ENCODE measurements at places on chromosomes 4 and X.

DNA sequence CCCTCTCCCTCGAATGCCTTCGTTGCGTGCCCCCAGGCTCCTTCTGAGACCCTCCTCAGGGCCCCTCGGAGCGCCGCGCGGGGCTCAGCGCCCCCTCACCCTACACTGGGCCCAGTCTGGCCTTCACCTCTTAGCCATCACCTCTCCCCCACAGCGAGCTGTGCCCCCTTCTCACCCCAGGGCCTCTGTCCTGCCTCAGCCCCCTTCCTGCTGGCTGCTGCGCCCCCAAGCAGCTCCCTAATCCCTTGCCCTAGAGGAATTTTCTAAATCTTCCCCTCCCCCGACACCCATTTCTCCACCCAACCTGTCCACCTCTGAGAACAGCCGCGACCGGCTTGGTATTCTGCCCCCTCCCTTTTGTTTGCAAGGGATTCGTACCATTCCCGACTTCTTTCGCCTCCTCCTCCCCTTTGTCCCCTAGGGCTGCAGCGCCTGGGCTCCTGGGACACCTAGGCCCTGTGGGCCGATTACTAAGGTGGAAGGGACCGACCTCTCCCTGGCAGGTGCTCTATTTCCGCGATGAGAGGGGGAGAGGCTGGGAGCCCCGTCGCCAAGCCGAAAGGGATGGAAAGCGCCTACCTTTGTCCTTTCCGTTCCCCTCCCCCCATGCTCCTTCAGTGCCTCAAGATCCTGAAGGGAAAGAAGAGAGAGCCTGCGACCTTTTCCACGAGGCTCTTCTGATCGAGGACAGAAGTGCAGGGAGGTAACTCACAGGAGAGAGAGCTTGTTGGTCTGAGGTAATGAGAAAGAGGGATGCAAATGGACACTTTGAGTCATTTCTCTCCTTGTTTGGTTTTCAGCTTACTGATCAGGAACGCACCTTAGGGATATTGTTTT, 10.9 kb downstream of the DLG3 start:
- no peak for DNase-seq

- no peak for DNase-seq
These were observed 67.1 kb downstream of the SHROOM2 start for GRCh38 chrX:9853307-9853706.

DNA sequence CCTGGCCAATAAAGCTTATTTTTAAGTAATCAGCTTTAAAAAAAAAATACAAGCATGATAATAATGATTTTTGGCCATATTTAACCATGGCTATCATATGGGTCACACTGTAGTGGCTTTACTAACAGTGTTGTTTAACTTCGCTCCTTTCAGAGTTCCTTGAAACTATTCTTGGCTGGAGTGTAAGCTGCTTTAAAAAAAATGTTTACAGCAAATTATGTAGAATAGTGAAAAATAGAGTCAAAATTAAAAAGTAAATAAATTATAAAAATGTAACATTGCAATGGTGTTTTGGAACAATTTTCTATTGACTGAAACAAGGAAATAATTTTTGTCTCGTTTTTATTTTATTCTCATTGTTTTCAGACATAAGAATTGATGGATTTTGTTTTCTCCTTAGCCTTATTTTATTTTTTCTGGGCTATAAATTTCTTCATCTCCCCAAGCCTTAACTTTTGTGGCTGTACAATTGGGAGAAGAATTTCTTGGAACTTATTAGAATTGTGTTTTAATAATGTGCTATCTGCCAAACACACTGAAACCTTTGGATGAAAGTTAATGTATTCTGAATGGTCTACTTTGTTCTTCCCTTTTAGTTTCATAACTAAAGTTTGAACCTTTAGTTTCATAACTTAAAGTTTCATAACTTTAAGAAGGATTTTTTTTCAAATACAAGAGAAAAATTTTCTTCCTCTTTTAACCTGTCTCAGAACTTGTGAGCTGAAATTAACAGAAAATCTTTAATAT, 182.0 kb downstream of the ARHGAP24 start:
- DNase-seq, result no peak

GRCh38 chr4:183906739-183907651, 1.9 kb downstream of the STOX2 start:
- no peak for DNase-seq

DNA sequence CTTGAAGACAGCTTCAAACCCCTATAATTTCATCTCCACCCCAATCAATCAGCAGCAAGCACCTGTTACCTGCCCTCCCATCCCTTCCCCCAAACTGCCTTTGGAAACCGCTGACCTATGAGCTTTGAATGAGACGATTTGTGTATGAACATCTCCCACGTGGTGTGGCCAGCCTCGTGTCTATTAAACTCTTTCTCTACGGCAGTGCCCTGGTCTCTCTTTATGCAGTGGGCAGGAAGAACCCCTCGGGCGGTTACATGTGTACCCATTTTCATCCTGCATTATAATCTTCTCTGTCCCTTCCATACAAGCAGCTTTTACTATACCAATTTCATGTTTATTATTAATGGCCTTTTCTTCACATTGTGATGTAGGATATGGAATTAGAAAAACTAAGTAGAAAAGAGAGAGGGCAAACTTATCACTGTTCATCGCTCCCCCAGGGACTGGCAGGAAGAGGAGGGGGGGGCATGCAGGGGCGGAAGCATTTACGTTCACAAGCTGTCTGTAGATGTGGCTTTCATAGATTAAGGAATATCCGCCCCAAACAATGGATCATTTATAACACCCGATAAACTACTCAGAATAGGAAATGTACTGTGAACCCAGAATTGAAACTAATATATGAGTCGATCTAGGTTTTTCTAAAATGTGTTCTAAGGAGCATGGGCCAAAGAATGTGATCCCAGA, 95.5 kb upstream of the ZNF518B start:
- DNase-seq, result no peak

- no peak for DNase-seq
These were observed 121.4 kb upstream of the GATB start for GRCh38 chr4:151882072-151882803.

- DNase-seq, result no peak
These were observed 479.7 kb upstream of the DIAPH2 start for GRCh38 chrX:96204928-96205327.

GRCh38 chrX:10168226-10168625, 11.5 kb downstream of the CLCN4 start:
- DNase-seq, result no peak

- DNase-seq, result no peak
These were observed 192.4 kb downstream of the RBM46 start for GRCh38 chr4:154973244-154974035.

DNA sequence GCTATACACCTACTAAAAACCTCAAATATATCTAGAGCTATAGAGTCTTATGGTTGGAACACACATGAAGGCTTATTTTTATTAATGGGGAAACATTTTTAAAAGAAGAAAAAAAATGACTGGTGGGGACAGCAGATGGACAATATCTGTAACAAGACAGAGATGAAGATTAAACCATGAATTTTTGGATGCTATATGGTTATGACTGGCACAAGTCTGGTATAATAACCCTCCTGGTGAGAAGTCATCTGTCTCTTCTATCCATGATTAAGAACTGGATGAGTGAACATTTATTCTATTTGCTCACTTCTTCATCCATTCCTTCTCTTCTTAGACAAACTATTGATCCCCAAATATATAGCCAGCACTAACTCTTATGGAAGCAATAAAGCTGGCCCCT, 104.4 kb downstream of the EFHC2 start:
- DNase-seq, result no peak

DNA sequence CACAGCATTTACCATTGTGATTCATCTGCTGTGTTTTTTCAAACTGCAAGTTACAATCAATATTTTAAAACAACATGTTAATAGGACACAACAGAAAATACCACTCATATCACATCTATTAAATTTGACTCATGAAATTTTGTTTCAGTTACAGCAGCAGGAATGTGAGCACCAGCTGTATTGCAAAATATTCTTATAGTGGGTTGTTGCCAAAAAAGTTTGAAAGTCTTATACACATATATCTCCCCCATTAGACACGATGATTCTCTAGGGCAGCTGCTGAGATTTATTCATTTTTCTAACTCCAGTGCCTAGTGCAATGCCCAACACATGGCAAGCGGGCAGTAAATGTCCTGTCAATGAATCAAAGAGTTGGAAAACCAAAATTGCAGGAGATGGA, 26.6 kb upstream of the NKX3-2 start:
- DNase-seq, result no peak

- DNase-seq, result no peak
These were observed 26.5 kb downstream of the RPS6KA3 start for GRCh38 chrX:20240201-20240600.

DNA sequence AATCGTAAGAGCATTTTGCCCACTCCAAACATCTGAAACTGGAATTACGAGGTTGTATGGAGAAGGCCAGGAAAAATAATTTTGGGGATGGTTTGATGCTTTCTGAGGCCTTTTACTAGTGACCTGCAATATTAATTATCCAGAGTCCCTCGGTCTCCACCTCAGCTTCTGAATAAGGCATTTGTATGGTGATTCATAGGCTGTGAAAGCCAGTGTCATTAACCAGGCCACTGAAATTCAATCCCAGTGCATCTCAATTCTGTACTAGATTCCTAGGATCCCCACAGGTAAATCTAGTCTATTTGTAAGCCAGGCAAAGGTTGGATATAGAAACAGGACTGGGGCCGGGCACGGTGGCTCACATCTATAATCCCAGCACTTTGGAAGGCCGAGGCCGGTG, 135.4 kb upstream of the RBPJ start:
- no peak for DNase-seq

DNA sequence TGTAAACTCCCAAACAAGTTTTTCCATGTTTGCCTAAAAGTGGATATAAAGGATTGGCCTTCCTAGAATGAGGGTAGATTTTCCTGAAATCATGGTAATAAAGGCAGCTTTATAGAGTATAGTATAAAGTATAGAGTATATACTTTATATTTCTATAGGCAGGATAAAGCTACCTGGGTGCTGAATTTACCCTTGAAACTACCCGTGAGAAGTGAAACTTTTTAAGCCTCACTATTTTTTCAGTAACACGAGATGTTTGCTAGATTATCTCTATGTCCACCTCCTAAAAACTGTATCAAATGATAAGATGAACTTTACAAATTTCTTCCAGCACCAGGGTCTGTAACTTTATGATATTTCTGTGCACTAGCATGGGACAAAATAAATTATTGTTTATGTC, 340.0 kb upstream of the GALNTL6 start:
- DNase-seq, result no peak

- DNase-seq, result no peak
These were observed 94.6 kb downstream of the PPP3CA start for GRCh38 chr4:101252721-101253120.

DNA sequence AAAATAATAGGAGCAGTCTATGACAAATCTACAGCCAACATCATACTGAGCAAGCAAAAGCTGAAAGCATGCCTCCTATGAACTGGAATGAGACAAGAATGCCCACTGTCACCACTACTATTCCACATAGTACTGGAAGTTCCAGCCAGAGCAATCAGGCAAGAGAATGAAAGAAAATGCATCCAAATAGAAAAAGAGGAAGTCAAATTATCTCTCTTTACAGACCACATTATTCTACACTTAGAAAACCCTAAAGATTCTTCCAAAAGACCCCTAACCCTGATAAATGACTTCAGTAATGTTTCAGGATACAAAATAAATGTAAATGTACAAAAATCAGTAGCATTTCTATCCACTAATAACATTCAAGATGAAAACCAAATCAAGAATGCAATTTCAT, 249.0 kb downstream of the STK32B start:
- DNase-seq, result no peak

- DNase-seq, result no peak
These were observed 18.2 kb upstream of the ANK2 start for GRCh38 chr4:113031212-113031611.

DNA sequence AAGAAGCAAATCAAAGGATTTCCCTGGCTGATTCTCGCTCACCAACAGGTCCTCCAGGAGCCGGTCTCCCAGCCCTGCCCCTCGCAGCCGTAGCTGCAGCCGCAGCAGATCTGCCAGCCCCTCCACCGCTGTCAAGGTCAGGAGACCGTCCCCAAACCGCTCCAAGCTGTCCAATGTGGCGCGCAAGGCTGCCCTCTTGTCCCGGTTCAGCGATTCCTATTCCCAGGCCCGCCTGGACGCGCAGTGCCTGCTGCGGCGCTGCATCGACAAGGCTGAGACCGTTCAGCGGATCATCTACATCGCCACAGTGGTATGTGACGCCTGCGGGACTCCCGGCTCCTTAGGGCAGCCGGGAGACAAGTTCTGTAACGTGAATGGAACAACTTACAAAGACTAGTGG, 25.6 kb downstream of the SPATA18 start:
- no peak for DNase-seq

All from ureter (tissue), 1 donor.